ENCODE measurements at places on chromosomes 3 and 15. TPM values are rescaled to one million over a fixed set of nuclear protein-coding genes. Genes with fewer than 3 reads are reported as not detected.

The MELTF gene
- 39.3 TPM for total RNA-seq

DNA sequence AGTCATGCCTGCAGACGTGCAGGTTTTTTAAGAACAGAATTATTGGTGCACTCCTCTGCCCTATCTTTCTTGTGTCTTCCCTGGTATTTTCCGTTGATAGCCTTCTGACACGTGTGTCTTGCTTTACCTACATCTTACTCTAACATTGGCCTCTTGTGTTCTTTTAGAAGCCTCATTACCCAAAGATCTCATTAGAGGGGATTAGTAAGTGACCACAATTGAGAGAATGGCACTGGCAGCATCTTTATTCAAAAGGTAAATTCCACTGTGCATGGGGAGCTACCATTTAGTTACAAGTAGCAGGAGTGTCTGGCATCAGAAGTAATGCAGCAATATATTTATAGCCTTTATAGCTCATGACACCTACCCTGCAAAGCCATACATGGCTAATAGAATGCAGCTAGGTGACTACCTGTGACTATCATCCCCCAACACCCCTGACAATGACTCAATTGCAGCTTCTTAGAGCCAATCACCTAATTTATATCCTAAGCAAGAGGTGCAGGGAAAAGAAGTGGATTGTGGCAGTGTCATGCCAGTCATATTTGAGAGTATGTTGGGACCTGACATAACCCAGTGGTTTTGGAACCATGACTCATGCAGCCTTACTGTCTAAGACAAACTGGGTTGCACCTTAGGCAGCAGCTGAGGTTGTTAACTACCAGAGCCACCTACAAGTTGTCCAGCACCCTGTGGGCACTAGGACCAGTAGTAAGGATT is 164.8 kb downstream of the GRM7 start:
- DNase-seq, result no peak

GRCh38 chr3:17967111-17967510 is 224.7 kb upstream of the TBC1D5 start:
- no peak for DNase-seq

- no peak for DNase-seq
Observed at GRCh38 chr3:30527720-30528119, 78.7 kb upstream of the TGFBR2 start.

DNA sequence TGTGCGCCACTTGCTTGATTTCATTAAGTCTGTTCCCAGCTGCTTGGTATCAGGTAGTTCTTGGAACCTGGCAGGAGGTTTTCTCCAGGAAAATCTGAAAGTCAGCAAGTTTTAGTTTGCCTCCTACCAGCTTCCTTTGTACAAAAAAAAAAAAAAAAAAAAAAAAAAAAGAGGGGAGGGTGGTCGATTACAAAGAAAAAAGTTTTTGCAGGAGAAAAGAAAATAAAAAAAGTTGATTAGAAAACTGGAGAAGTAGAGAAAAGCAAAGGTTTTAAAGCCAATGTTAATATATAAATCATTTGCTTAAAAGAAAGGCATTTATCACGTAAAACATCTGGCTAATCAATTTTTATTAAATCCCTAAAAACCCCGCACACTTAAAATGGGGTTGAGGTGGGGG is 5.9 kb downstream of the EPHA3 start:
- DNase-seq, result no peak

The CD200R1 gene
- 1.1 TPM for total RNA-seq

The TMEM108 gene
- 1.3 TPM for total RNA-seq

The SLCO2A1 gene
- total RNA-seq, result 43.7 TPM

GRCh38 chr15:69323893-69324430 is 25.2 kb downstream of the PAQR5 start:
- no peak for DNase-seq

DNA sequence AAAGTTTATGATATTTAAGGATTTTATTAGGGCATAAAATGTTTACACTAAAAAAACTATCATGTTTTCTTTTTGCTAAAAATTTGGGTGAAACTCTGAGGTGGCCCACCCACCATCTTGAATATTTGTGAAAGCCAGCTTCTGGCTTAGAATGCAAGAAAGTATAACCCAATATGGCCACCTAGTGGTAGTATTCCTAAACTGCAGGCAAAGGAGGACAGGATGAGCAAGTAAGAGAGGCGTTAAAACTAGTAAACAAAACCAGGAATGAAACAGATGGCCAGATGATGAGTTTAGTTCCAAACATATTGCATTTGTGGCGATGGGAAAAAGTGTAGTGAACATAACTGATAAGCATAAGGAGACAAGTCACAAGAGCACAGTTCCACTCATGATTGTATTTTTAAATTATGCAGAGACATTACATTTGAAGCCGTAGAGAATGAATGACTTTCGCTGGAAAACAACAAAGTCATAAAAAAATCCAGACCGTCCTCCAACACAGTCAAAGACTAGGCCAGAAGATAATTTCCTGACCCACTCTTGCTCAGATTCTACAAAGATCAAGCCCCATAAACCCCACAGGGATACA is 103.3 kb upstream of the PRTG start:
- DNase-seq, result no peak

DNA sequence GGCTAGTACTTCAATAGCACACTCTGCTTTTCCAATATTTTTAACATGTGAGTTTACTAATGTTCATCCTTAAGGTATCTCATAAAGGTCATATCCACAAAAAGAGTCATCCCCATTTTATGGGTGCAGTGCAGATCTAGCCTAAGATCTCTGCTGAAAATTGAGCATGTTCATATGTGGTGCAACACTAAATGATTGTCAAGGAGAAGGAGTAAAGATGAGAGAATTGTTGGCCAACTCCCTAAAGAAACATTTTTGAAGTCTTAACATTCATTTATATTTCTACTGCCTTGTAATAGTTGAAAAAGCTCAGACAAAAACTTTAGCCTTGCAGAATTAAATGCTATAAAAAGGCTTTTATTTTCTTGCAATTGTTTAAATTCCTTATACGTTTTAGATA is 1159.6 kb downstream of the TBL1XR1 start:
- no peak for DNase-seq

DNA sequence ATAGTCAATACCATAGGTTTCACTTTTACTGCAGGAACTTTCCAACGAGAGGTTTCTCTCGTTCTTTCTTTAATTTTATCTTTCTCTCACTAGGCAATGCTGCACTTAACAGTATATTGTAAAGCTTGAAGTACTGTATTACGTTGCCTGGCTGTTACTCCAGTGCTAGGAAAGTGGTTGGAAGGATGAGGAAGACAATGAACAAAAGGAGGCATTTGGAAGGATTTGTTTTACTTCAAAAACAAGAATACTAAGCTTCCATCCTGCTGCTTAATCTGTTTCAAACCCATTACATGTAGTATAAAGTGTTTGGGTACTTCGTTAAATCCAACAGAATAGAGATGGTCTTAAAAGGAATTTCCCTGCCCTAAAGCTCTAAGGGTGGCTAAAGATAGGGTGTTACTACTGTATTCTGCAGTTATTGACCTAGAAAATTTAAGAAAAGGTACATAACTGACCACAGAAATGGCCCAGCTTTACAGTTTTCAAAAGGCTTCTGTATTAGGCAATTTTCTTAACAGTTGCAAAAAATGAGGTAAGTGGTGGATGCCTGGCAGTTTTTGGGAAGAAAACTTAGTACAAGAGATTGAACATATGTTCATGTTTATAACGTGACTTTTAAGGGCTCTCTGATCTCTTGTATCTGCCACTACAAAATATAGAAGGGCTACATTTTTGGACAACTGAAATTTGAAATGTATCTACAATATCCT is 785 bp upstream of the IFT57 start:
- no peak for DNase-seq

DNA sequence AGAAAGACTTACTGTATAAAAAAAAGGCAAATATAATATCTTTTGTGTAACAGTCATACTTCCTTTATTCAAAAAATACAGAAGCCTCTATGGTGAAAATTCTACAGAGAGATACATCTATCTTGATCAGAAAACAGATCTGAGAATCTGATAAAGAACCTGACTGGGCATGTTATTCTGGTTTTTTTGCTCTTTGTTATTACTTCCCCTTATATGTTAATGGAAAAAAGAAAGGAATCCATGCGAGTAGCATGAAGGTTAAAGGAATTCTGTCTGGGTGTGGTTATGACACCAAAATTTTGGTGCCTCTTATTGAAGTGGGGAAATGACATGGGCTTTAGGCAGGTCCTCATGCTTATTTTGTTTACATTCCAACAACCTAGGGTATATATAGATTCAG is 81.7 kb downstream of the BCHE start:
- DNase-seq, result no peak

DNA sequence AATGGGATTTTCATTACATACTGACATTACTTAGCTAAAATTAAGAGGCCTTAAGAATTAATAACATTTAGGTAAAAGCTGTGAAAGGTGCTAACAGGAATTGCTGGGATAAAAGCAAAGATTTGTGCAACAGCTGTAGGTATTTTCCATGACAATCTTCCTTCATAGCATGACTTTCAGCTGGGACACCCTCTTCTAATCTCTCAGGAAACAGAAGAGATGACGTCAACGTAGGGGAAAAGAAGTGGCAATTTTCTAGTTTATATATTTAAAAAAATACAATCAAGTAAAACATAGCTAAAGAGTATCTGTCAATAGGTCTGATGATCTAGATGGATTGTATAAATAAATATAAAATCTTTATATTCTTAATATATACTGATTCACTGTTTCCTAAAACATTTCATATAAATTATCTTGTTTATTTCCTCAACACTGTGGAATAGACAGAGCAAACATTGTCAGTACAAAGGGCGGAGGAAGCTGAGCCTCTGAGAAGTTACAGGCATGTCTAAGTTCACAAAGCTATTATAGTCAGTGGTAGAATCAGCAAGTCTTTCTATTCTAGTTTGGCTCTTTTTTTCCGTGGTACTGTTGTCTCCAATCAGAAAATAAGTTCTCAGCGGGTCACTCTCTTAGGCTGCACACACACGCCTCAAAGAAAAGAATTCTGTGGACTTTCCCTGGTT is 217.0 kb downstream of the P3H2 start:
- DNase-seq, result no peak

DNA sequence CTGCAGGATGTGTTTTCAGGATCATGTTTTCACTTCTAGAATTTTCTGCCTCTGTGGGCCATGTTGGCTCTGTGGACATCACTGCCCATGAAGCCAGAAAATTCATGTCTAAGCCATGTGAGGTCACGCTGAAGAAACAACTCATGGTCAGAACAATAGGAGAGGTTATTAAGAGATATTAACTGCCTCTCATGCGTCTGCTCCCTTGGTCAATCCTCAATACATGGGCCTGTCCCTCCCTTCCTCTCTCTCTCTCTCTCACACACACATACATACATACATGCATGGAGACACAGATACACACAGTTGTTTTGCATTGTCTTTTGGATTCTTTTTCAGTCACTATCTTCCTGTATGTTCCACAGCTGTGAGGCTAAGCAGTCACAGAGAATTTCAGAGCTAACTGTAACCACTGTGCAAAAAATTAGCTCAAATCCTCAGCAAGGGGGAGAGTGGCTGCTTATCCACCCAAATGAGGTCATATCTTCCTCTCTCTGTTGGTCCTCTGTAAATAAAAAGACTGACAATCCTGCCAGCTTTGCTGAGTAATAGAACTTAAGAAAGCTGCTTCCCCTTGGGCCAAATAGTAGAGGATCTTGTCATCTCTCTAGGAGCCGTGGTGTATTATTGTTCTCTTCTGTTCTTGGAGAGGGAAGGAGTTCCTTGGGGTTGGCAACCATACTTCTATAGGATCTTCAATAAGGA is 45.6 kb downstream of the LRTM1 start:
- no peak for DNase-seq

- no peak for DNase-seq
Observed at GRCh38 chr3:10524799-10525301, 19.5 kb upstream of the ATP2B2 start.

- no peak for DNase-seq
Observed at GRCh38 chr3:149466192-149466591, 8.3 kb upstream of the TM4SF4 start.

GRCh38 chr15:29342201-29342600 is 72.6 kb upstream of the NSMCE3 start:
- no peak for DNase-seq

The ITIH1 gene
- 0.94 TPM for total RNA-seq

The EPHB1 gene
- total RNA-seq, result 0.75 TPM

- no peak for DNase-seq
Observed at GRCh38 chr3:104909198-104909597, 457.5 kb upstream of the ALCAM start.

The FAM81A gene
- not detected for total RNA-seq

DNA sequence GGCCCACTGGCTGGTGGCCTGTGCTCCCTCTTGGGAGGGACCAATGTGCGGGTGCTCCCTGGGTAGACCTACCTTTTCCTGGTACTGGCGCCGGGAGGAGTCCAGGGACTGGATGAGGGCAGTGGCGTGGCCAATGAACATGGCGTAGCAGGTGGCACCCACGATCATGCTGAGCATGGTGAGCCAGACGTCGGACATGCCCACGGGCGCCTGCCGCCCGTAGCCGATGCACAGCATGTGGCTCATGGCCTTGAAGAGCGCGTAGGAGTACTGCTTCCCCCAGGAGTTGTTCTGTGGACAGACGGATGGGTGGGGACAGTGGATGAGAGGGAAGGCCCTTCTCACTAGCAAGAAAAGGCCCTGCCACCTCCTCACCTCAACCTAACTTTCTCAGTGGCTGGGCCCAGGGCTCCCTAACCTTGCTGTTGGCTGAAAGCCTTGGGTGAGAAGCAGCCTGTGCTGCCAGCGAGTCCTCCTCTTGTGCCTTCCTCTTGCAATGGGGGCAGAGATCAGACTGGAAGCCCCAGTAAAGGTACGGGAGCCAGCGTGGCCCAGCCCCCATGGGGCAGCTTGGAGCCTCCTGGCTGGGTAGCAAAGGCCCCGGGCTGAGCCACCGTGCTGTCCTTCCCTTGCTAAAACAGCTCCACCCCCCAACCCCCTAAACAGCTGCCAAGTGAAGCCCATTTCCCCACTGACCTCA is 39.1 kb downstream of the HCN4 start:
- no peak for DNase-seq

GRCh38 chr3:69865925-69866679 is 126.8 kb downstream of the MITF start:
- DNase-seq, result no peak

DNA sequence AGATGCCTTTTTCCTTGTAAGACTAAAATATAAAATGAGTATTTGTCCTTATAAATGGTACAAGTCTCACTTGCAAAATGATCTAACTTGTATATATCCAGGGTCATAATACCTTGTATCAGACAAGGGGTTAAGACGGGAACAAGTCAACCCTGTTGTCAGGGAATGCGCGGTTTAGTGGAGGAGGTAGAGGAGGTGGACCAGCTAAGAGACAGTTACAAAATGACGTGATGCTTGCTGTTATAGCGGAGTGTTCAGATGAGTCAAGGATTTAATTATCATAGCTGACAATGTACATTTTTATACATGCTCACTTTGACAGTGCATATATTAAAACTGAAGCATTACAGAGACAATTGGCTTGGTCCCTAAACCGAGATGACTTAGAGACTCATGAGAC is 26.8 kb upstream of the KLHL25 start:
- no peak for DNase-seq

The SI gene
- total RNA-seq, result not detected
